CMK (cell line): ENCODE measurements at places on chromosomes 2 and 18.

DNA sequence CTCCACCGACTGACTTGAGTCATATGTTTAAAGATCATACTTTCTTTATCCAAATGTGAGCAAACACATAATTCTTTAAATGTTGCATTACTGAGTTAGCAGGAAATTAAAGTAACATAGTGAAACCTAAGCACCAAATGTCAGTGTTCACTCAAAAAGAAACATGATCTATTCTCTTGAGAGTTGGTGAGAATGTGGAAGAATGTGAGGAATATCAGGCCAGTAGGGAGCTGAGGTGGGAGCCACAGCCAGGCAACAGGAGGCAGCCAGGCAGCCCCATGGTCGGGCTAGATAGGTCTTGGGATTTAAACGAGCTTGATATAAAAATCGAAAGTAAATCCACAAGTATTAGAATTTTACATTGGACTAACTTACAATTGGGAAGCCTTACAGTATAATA, 198.1 kb upstream of the SH3BP4 start:
- no peak for DNase-seq

DNA sequence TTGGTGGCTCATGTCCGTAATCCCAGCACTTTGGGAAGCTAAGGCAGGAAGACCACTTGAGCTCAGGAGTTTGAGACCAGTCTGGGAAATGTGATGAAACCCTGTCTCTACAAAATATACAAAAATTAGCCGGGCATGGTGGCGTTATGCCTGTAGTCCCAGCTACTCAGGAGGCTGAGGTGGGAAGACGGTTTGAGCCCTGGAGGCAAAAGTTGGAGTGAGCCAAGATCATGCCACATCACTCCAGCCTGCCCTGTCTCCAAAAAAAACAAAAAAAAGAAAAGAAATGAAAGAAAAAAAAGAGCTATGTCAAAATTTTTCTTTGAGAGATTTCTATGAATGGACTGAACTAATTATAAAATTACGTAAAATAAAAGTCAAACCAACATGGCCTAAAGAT, 34.7 kb downstream of the ROCK2 start:
- no peak for DNase-seq

GRCh38 chr2:8925411-8925810, 78.1 kb downstream of the MBOAT2 start:
- DNase-seq, result no peak

GRCh38 chr2:20452551-20452950, 5.7 kb downstream of the RHOB start:
- no peak for DNase-seq

DNA sequence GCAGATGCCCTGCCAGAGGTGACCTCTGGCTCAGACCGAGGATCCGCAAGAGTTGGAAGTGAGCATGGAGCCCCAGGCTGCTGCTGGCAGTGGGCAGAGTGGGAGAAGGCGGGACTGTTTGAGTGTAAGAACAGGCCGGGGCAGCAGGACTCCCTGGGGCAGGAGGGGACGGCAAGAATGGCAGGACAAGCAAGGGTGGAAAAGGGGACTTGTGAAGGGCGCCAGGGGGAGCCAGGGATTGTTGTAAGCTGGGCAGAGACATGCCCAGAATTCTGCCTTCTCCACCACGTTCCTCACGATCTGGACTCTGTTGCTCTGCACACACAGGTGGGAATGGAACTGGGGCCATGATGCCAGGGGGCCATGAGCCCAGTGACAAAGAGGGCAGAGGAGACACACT, 72.3 kb upstream of the TMEM200C start:
- no peak for DNase-seq
